ENCODE measurements at places on chromosomes 2 and 18.

DNA sequence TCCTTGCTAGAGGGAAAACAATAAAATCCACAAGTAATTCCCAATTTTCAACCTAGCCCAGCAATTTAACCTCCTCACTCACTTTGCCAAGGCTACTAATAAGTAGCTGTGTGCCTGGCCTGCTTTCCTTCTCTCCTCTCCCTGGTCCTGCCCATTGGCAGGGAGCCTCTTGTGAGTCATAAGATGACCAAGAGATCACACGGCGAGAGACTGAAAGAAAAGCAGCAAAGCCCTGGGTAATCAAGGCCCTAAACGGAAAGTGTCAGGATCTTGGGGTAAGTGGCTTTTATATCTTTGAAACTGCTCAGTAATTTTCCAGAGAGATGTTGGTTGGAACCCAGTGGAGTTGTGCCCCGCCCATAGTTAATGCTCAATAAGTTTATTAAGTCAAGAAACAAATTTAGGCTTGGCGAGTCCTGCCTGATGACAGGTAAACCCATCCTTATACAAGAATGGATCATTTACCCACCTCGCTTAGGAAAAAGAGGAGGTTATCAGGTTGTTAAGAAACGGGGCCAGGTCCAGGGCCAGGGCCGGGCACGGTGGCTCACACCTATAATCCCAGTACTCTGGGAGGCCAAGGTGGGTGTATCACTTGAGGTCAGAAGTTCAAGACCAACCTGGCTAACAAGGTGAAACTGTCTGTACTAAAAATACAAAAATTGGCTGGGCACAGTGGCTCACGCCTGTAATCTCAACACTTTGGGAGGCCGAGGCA, 10.0 kb upstream of the ADAM17 start:
- no peak for DNase-seq

GRCh38 chr2:227853204-227853629, 18.2 kb upstream of the DAW1 start:
- DNase-seq = no peak

- no peak for DNase-seq
These were observed 320.3 kb downstream of the RNF144A start for GRCh38 chr2:7237466-7237865.

GRCh38 chr18:24373328-24373727, 24.3 kb downstream of the OSBPL1A start:
- DNase-seq = no peak

DNA sequence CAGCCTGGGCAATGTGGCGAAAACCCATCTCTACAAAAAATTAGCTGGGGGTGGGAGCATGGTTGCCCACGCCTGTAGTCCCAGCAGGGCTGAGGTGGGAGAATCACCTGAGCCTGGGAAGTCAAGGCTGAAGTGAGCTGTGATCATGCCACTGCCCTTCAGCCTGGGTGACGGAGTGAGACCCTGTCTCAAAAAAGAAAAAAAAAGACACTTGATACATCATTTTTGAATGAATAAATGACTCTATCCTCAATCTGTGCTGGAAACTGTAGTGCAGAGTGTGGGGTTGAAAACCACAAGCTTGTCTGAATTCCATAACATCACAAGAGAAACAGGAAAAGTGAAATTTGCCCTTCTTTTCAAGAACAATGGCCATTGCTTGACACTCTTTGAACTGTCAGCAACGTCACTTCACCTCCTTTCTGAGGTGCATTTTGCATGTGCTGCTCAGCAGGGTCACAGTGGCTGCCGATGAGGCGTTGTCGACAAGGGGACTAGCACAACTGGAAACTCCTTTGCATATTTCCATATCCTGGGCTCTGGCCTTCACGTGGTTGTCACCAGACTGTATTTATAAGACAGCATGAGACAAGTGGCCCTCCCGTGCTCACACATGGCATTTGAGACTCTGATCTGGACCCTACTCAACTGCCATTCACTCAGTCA, 54.2 kb downstream of the DDX1 start:
- DNase-seq = no peak

- DNase-seq = no peak
These were observed 651 bp upstream of the DPYSL5 start for GRCh38 chr2:26847307-26847654.

DNA sequence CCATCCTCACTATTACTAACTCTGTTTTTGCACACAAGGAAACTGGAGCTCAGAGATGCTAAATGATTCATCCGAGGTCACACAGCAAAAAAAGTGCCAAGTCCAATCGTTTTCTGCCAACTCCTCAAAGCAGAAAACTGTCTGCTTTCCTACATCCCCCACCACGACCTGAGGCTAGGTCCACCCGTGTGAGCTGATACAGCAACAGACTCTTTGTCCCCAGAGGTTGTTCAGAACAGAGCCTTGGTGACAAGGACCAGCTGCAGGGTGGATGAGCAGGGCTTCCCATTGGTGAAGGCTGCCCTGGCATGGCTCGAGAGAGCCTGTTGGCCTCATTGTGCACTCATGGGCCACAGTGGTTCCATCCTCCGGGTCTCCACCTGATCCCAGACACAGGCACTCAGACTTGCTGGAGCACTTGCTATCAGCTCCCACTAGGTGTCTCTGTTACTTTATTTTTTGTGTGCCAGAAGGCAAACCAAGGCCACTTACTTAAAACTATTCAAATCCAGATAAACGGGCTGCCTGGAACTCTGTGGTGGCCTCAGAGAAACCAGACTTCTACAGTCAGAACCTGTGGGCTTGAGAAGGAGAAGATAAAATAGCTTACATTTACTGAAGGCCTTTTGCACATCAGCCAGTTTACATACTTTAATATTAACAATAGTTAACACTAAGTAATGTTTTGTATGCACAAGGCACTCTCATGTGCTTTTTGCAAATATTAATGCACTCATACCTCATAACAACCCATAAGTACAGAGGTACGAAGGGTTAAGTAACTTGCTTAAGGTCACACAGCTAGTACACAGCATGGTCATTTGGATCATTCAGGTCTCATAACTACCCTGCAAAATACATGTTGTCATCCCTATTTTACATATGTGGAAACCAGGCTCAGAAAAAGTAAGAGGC, 62.9 kb upstream of the CTIF start:
- peak; percentile 14 for DNase-seq

DNA sequence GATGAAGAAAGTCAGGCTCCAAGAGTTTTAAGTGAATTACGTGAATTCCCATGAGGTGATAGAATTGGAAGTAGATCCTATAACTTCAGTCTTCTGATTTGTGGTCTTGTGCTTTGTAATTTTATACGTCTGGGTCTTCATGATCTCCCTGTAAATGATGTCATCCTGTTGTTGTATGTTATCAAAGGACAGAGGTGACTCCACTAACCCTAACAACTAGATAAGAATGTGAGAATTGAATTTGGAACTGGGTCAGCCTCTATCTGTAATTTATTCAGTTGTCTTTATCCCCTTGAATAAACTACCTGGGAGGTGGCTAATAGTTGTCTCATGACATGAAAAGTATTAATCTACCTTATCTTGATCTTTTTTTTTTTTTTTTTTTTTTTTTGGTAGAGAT, 86.4 kb upstream of the B3GNT2 start:
- no peak for DNase-seq

GRCh38 chr2:121699421-121700333, 37.0 kb downstream of the NIFK start:
- DNase-seq = no peak

GRCh38 chr2:11746807-11747459, 501 bp downstream of the LPIN1 start:
- no peak for DNase-seq

GRCh38 chr2:141021611-141022010, 1109.2 kb downstream of the LRP1B start:
- DNase-seq = no peak

DNA sequence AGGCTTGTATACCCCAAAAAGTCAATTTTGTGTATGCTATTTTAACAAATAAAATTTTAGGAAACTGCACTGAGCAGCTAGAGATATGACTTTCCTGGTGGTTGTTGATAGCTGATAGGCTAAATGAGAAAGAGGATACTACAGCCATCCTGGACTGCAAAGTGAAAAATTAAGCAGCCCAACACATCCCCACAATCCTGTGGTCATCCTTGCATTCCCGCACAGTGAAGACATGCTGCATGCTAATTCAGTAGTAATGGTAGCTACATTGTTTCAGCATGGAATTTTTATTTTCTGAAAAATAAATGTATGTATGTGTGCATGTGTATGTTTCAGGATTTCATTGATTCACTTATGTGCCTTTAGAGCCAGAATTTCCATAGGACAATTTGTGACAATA, 124.2 kb upstream of the CCDC68 start:
- no peak for DNase-seq

GRCh38 chr2:37191253-37191652, 2.8 kb upstream of the SULT6B1 start:
- no peak for DNase-seq

DNA sequence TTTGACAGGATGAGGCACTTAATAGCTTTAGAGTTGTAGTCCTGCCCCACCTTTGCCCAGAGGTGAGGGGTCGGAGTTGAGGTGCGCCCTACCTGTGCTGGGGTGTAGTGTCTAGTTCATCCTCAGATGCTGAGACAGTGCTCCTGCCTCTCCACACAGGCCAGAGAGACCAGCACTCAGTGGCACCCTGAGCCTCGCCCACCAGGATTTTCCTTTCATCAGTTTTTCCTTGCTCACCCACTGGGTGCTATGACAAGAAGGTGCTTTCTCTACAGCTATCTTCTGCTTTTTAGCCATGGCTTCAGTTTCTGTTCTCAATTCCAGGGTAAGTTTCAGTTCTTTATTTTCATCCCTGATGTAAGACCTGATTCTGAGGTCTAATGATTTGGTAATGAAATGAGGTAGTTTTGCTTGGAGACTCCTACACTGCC, 16.8 kb upstream of the TMEM131 start:
- no peak for DNase-seq

- DNase-seq = no peak
These were observed 97.0 kb downstream of the XRCC5 start for GRCh38 chr2:216206041-216206703.

GRCh38 chr2:231923951-231924888, 2.0 kb downstream of the NPPC start:
- DNase-seq = no peak

DNA sequence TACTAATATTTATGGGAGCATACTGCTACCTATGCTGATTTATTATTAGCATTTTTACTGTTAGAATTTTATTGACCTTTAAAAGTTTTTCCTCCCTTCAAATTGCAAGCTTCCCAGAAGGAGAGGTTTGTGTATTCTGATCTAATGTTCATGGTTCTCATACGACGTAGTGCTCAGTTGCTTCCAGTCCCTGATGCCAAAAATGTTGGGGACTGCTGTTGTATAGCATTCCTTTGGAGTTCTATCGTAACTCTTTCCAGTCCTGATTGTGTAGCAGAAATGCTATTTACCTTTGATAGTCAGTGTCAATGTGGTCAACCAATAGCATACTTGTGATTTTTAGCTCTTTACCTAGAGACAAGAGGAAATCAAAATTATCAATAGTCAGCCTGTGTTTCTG, 69.5 kb upstream of the ZSWIM2 start:
- no peak for DNase-seq

- DNase-seq = no peak
These were observed 161.8 kb downstream of the FAM210A start for GRCh38 chr18:13564579-13564978.

DNA sequence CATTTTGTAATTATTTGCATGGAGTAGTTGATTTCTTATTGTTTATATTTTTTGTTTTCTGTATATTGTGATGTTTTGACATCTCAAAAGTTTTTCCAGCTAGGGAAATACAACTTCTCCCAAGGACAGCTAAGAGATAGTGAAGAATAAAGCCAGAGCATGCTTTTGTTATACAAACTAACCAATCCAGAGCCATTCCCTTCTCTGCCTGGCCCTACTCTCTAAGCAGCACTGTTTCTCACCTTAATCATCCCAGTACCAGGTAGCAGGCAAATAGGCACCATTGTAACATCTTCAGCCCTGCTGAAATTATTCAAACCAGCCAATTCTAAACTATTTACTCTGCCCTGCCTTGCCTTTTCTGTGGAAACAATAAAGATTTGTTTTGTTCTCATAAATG, 1063.4 kb upstream of the CHAC2 start:
- DNase-seq = no peak

Data from NCI-H524 treated with DMSO at 0.1 percent for 48 hours (cell line).